ENCODE measurements at places on chromosomes 7 and 10.

- DNase-seq = peak; percentile 53
Observed at GRCh38 chr10:117684672-117685211, 142.2 kb downstream of the EMX2 start.

DNA sequence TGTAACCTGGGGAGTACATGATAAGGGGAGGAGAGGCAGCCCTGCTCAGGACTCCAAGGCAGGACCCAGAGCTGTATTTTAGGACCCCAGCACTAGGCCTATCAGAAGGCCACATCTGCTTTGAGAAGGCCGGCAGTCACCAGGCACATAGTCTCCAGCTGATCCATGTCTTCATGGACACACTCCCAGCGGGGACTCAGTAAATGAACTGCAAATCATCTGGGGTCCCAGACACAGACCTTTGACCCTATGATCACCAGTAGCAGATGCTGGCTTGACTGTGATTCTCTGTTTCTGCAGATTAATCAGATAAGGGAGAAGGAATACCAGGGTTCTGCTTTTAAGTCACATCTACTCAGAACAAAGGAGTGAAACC is 341.4 kb upstream of the PODXL start:
- no peak for DNase-seq

DNA sequence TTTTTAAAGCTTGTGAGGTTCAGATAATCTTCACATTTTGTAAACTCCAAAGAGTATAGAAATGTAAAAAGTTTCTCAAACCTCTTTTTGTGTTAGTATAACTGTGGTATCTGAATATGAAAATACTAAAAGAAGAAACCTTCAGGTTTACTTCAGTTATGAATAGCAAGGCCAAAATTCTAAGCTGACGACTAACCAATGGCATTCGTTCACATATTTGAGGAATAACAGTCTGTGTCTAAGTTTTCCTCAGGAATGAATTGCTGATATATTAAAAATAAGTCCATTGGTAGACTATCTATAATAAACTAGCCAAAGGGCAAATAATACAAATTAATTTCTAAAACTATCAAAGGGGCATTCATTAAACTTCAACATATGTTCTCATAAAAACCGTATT is 206.0 kb downstream of the CXCL12 start:
- DNase-seq = no peak

- no peak for DNase-seq
Observed at GRCh38 chr10:124332426-124332825, 86.3 kb downstream of the OAT start.

DNA sequence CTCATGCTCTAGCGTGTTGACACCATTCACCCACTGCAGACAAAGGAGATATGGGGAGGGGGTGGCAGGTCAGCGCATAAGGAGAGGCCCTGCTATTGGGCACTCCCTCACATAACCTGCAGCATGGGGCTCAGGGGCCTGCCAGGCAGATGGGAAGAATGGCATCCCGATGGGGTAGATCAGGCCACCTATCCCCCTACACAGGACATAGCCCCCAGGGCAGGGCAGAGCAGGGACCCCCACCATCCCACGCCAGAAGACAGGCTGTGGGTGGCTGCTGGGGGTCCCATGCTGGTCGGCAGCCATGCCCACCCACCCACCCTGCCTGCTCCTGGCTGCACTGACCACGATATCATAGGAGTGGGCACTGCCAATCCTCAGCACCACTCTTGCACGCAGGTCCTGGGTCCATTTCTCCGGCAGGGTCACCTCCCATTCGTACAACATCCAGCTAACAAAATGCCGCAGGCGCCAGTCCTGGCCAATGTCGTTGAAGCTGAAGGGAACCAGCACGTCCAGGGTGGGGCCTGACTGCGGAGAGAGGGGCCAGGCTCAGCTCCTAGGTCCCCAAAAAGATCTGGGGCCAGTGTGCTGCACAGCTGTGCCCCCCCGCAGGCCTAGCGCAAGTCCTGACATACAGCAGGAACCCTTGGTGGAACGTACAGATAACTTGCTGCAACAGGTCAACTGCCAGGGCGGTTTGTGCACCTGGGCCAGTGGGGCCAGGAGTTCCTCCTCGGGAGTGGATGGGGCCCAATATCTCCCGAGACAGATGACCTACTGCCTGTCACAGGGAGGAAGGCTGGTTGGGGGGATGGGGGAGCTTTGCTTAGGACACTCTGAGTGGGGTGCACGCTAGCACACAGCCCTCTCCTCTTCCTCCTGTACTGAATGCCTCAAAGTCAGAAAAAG is 45.9 kb upstream of the ZNF479 start:
- no peak for DNase-seq

DNA sequence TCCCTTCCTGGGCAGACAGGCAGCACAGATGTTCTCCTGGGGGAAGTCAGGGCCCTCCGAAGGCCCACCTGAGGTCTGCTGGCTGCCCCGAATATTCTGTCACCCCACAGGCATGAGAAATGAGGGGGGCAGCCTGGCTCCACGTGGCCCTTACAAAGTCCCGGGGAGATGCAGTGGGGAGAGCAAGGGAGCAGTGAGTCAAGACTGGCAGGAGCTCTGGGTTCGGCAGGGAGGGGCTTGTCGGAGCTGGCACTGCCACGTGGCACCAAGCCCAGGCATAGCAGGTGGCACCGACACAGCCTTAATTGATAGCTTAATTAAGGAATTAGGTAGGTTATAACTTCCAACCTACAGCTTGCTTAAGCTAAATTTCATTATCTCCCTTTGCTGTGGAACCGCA is 163.9 kb downstream of the USP6NL start:
- DNase-seq = no peak

DNA sequence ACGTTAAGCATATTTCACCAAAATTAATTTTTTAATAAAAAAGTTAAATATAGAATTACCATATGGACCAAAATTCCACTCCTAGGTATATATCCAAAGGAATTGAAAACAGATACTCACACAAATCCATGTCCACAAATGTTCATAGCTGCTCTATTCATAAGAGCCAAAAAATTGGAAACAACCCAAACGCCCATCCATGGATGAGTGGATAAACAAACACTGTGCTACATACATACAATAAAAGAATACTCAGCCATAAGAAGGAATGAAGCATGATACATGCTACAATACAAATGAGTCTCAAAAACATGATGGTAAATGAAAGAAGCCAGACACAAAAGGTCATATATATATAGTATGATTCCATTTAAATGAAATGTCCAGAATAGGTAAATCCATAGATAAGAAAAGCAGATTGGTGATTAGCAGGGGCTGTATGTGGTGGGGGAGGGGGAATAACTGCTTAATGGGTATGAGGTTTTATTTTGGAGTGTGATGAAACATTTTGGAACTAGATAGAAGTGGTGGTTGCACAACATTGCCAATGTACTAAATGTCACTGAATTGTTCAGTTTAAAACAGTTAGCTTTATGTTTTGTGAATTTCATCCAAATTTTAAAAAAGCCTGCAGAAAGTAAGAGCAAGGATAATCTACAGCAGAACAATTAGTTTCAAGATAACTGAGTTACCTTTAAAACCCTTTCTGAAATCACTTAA is 101.2 kb upstream of the EFCAB10 start:
- no peak for DNase-seq

- no peak for DNase-seq
Observed at GRCh38 chr10:77943121-77943901, 16.8 kb upstream of the DLG5 start.

DNA sequence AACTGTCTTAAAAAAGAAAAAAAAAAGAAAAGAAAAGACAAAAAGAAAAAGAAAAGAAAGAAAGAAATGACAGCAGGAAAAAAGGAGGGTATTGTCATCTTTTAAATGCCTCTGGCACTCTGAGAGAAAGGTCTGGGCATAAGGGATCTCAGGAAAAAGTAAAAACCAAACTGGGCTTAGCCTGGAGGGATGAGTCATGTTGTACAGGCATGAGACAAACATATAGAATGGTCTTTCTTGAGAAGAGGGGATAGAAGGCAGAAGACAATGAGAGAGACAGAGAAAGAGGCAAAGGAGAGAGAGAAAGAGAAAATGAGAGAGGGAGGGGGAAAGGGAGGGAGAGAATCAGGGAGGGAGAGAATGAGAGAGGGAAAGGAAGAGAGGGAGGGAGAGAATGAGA is 32.3 kb upstream of the KCNMA1 start:
- no peak for DNase-seq

GRCh38 chr7:20784388-20785156 is 2.1 kb downstream of the SP8 start:
- DNase-seq = peak; percentile 80

DNA sequence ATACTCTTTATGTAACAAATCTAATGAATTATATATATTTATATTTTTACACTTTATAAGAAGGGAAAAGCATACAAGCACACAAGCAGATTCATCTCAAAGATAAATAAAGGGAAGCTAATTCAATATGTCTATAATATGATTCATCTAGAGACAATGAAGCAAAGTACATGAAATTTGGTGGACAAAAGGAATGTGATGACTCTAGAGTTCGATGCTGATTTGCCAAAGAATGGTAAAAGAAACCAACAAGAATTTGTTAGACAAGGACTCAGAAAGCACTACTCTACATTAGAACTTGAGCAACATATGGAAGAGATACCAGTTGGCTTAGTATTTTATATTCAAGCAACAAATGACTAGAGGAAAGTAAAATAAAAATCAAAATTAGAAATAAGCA is 536.5 kb upstream of the TEX47 start:
- DNase-seq = no peak

- no peak for DNase-seq
Observed at GRCh38 chr10:111089293-111089692, 12.5 kb downstream of the ADRA2A start.

- no peak for DNase-seq
Observed at GRCh38 chr7:126529254-126529653, 723.5 kb downstream of the GRM8 start.

DNA sequence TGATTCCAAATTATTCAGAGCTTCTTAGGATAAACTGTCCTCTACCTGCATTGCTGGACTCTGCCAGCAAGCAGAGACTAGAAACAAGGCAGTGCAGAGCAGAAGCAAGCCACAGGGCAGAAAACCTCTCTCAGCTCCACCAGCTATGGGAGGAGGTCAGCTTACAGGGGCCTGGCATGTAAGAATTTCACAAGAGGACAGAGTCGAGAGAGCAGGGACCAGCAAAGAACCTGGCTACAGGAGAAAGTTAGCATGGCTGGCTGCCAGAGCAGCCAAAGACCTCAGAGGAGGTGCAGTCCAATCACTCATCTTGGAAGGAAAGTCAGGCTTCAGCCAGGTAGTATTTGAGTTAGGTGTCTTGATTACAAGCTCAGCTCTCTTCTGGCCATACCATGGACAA is 62.9 kb downstream of the ENO4 start:
- no peak for DNase-seq

DNA sequence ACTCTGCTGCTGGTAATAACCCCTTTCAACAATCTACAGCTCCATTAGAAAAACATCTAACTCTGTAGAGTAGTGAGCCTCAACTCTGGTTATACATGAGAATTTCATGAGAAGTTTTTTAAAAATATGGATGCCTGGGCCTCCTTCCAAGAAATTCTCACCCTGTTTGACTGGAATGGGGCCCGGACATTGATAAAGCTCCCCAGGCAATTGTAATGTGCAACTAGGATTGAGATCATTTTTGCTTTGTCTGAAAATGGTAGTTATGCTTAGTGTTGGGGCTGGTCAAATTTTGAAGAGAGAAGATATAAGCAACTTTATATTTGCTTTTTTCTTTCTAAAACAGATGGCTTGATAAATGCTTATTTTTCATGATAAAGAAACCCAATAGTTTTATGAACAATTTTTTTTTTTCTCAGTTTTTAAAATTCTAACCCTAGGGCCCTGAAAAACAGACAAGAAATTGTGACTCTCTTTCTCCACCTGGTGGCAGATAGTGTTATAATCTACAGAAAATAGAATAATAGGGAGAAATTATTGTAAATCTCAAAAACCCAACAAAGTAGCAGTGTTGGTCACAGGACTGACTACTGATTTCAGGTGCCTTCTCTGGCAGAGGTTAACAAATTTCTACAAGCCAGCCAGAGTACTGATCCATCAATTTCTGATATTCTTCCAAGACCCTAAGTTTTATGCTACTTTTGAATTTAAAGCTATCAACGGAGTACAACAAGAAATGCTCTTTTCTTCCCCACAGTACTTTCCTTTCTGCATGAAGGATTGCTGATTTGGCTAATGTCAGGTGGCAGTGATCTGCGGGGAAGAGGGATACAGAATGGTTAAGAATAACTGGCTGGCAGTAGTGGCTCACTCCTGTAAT is 174.8 kb downstream of the DKK1 start:
- DNase-seq = peak; percentile 59

DNA sequence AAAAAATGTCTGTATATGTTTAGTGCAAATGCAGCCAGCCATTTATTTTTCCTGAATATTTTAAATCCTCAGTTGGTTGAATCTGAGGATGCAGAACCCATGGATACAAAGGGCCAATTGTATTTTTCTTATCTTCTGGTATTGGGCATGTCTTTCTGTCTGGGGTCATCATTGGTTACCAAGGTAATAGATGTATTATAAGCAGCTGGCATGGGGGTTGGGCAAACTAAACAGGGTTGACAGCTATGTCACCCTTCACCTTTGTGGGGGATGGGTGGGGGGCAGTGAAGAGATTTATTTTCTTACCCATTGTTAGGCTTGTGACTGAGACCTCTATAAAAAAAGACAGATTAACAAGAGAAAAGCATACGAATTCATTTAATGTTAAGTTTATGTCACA is 38.8 kb downstream of the CDHR3 start:
- no peak for DNase-seq

GRCh38 chr7:117401293-117402002 is 25.8 kb downstream of the ASZ1 start:
- DNase-seq = no peak

- no peak for DNase-seq
Observed at GRCh38 chr10:58859526-58859925, 316.9 kb upstream of the PHYHIPL start.

DNA sequence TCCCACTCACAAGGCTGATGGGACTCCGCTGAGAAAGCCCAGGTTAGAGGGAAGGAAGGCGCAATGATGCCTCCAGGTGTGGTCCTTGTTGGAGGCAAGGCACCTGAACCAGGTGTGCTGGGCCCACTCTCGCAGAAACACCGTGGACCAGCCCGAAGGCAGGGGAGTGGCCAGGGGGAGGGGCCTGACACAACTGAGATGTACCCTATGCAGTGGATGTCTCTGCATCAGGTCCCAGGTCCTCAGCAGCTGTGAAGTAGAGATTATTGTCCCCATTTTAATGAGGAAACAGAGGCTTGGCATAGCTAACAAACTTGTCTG is 32.0 kb downstream of the GBX1 start:
- no peak for DNase-seq

DNA sequence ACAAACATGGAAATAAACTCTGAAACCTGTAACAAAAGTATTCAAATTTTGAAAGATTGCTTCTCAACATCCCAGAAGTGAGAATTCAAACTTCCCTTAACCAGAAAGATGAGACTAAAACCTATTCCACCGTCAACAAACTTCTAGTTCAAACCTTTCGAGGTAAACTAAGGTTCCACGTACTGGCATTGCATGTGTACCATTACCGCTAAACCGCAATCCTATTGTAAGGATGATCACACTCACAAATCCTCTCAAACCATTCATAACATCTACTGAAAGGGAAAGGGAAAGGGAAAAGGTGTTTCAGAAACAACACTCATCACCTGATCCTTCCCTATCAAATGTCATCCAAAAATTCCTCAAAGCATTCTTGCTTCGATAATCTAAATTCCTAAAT is 3.1 kb downstream of the SMURF1 start:
- DNase-seq = no peak

- DNase-seq = no peak
Observed at GRCh38 chr10:59904426-59905065, 1.8 kb downstream of the CCDC6 start.

All from LoVo (cell line).